ENCODE measurements at places on chromosomes 4 and X.

DNA sequence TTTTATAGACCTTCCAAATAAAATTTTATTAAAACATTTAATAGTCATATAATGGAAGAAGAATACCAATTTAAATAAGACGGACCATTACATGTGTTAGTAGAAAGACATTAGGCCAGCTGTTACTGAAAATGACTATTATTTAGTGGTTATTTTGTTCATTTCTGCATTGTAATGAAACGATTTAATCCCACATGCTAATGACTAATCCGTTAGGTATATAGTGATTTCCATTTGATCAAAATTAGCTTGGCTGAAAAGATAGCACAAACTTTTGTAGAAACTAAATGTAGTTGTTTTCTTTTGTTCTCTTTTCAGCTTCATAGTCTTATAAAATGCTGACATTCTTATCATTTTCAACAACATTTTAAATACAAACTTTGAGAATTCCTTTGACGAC is 556.1 kb upstream of the TENM3 start:
- DNase-seq, result no peak

DNA sequence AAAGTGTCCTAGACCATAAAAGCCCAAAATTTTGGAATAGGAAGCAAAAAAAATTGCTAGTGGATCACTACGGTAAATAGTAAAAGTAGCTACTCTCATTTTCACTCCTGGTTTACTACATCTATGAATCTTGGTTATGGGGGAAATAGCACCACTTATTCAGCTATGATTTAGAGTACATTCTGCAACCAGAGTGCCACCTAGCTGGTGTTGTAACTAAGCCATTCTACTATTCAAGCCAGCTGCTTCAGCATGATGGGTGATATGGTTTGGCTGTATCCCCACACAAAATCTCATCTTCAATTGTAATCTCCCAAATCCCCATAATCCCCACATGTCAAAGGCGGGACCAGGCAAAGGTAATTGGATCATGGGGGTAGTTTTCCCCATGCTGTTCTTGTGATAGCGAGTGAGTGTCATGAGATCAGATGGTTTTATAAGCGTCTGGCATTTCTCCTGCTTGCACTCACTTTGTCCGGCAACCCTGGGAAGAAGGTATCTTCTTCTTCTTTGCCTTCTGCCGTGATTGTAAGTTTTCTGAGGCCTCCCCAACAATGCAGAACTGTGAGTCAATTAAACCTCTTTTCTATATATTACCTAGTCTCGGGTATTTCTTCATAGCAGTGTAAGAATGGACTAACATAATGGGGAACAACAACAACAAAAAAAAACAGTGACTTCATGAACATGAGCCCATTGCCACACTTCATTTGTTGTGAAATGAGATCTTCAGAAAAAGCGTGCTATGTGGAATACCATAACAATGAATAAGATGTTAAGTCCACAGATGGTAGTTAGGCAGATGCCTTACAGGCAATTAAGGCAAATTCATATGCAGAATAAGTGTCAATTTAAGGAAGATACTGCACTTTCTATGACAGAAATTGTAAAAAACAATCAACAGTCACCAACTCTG is 280.1 kb downstream of the PABPC4L start:
- no peak for DNase-seq

- no peak for DNase-seq
Measured at GRCh38 chr4:146975036-146975435, 29.4 kb upstream of the TTC29 start.

DNA sequence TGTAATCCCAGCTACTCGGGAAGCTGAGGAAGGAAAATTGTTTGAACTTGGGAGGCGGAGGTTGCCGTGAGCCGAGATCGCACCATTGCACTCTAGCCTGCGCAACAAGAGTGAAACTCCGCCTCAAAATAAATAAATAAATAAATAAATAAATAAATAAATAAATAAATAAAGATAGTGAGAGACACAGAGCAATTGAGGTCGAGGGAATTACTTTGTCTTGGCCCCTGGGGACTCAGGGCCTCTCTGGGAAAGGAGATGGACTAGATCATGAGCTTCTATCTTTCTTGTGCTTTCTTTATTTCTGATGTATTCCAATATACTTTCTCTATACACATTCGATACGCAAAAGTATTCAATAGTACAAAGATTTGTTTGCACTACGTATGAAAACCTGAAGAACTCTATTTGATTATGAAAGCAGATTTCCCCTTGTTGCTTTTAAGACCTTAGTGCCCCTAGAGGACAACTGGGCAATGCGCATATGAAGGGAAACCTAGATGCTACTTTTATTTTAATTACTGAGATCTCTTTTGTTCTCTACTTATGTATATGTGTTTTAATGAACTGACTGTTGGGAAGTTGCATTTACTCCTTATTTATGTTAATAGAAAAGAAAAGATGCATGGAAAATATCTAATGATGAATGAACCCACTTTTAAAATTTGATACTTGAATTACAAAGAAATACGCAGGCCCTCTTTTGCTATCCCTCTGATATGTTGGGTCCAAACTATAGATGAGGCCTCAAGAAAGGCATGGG is 12.8 kb upstream of the ELOVL6 start:
- DNase-seq, result peak; percentile 29

DNA sequence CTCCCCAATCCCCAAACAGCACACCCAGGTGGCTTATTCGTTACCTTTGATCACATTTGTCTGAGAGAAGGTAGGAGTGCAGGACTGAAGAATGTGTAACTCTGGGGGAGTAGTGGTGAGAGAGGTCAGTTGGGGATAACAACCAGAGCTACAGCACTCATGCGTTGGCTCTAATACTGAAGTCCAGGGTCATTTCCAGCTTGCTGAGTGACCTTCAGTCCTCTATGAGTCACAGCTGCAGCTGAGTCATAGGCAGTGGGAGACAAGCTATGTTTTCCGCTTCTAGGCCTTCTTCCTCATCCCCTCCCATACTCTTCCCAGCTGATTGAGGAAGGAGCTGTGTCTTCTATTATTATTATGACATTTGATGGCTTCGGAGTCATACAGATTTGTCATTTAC is 31.6 kb upstream of the CT47C1 start:
- DNase-seq, result no peak

DNA sequence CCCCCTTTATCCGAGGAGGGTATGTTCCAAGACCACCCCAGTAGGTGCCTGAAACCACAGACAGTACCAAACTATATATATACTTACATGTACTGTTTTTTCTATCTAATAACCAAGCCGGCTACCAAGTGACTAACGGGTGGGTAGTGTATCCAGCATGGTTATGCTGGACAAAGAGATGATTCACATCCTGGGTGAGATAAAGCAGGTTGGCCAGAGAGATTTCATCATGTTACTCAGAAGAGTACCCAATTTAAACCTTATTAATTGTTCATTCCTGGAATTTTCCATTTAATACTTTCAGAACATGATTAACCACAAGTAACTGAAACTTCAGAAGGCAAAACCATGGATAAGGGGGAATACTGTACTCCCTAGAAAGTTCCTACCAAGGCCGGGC is 46.5 kb downstream of the RFC1 start:
- DNase-seq, result no peak

GRCh38 chr4:37690976-37691375 is 4.8 kb upstream of the RELL1 start:
- DNase-seq, result no peak

GRCh38 chr4:162920649-162921048 is 246.0 kb downstream of the NAF1 start:
- no peak for DNase-seq

GRCh38 chrX:102491766-102492165 is 20.2 kb upstream of the TCP11X2 start:
- no peak for DNase-seq

DNA sequence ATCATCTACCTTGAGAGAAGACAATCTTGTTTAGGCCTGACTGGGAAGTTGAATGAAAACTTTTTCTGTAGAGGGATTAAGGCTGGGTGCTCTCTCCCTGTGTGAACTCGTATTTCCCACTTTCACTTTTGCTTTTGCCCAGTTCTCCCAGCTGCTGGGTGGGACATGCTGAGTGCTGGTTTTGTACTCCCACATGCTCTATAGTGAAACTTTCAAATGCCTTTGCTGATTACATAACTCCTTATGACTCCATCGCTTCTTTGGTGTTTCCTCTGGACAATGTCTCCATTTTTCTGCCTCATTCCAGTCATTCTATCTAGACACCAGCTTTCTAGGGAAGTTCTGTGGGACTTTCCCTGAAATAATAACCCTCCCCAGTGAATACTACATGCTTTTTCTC is 100.5 kb downstream of the CLNK start:
- DNase-seq, result no peak

GRCh38 chr4:10461091-10461849 is 4.0 kb upstream of the ZNF518B start:
- DNase-seq, result peak; percentile 52

DNA sequence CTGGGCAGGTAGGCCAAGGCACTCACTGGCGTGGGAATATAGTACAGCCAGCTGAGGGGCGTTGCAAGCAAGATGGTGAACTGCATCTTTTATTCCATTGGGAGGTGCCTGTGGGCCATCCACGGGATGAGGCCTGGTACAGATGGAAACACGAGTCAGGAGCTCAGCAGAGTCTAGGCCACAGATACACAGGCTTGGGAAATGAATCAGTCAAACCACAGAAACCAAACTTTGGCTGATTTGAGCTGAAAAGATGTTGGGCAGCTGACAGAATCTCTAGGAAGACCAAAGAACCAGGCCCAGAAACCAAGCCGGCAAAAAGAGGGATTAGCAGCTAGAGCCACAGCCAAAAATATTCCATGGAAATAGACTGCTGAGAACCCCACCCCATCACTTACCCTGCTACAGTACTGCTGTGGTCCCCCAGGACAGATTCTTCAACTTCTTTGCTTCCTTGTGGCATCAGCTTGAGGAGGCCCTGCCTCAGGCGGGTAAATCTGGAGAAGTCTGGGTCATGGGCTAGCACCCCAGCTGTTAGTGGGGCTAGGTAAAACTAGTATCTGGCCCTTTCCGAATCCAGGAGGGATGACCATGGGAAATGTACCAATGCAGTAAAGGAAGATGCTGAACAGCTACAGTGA is 75.4 kb downstream of the TMEM131L start:
- no peak for DNase-seq

- DNase-seq, result peak; percentile 80
Measured at GRCh38 chr4:140095694-140096482, 58.1 kb downstream of the MAML3 start.

- no peak for DNase-seq
Measured at GRCh38 chr4:38330321-38330720, 333.7 kb upstream of the KLF3 start.

- DNase-seq, result no peak
Measured at GRCh38 chrX:46957297-46957696, 45.1 kb downstream of the JADE3 start.

- no peak for DNase-seq
Measured at GRCh38 chrX:47645530-47645929, 4.8 kb downstream of the ELK1 start.

DNA sequence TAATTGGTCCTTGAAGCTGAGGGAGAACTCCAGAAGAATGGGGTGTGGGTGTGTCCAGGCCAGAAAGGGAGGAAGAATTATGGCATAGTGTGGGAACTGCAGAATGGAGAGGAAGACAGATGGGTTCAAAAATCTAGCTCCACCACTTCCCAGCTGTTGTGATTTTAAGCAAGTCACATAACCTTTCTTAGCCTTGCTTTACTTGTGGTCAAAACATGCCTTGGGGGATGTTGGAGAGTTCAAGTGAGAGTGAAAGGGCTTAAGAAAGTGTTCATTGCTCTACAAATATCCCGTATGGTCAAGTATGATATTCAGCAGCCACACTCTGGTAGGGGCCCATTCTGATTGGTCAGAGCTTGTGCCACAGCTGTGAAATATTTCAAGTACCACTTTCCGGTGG is 15.0 kb upstream of the STARD8 start:
- no peak for DNase-seq

DNA sequence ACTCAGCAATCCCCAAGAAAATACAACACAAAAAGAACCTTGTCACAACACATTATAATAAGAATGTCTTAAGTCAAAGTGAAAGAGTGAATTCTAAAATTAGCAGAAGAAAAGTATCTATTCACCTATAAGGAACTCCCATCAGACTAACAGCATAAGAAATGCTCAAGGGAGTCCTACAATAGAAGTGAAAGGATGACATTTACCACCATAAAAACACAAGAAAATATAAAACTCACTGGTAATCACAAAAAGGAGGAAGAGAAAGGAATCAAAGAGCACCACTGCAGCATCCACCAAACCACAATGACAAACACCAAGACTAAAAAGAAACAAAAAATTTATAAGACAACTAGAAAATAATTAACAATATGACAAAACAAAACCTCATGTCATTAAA is 257.0 kb upstream of the AGTR2 start:
- no peak for DNase-seq

- no peak for DNase-seq
Measured at GRCh38 chr4:150533673-150534072, 48.3 kb upstream of the MAB21L2 start.

DNA sequence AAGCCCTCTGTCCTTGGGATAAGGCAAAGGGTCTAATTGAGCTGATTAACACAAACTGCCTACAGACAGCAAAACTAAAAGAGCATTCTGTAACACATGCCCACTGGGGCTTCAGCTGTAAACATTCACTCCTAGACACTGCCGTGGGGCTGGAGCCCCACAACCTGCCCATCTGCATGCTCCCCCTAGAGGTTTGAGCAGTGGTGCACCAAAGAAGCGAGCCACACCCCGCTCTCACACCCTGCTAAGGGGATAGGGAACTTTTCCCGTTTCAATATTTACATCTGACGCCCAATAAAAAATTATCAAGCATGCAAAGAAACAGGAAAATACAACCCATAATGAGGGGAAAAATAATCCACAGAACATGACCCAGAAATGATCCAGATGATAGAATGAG is 46.9 kb upstream of the HSD17B10 start:
- DNase-seq, result no peak

- DNase-seq, result no peak
Measured at GRCh38 chr4:36320117-36320896, 38.9 kb downstream of the DTHD1 start.

DNA sequence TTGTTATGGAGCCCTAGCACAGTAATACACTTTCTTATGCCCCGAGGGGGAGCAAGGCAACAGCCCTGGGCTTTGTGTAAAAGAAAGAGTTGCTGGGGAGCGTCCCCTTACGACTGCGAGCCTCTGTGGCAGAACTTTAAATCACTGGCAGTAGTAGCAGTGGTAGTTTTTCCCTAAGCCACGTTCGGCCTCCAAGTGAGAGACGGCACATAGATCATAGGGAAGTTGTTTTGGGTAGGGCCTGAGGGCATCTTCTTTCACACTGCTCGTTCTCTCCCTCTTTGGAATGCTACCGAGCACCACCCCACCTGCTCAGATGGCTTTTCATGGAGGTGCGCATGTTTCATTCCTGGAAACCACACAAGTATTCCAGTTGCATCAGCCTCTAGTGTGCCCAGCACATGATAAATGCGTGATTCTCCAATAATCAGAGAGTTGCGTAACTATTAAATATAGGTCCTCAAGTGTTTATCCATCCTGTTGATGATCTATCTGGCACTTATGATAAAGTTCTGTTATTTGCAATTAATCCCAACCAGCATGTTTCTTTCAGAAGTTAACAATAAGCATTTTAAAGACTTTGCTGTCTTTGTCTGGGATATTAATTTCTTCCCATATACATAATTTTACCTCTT is 7.0 kb upstream of the SYNPO2 start:
- no peak for DNase-seq

All from activated CD4-positive, alpha-beta T cell treated with anti-CD3 and anti-CD28 coated beads, Interleukin-2, amount 50 U/mL, for 24 hours (primary cell).